ENCODE measurements at places on chromosomes 2 and 18.
A peak's percentile ranks its signal among the peaks of the same experiment; 100 is the strongest.

GRCh38 chr2:174535083-174535482, 48.3 kb upstream of the GPR155 start:
- no peak for DNase-seq

- no peak for DNase-seq
Observed at GRCh38 chr18:5250603-5251002, 44.9 kb downstream of the ZBTB14 start.

GRCh38 chr2:232982926-232983668, 30.0 kb downstream of the NGEF start:
- DNase-seq = no peak

- DNase-seq = no peak
Observed at GRCh38 chr2:227033471-227034148, 130.4 kb downstream of the COL4A4 start.

DNA sequence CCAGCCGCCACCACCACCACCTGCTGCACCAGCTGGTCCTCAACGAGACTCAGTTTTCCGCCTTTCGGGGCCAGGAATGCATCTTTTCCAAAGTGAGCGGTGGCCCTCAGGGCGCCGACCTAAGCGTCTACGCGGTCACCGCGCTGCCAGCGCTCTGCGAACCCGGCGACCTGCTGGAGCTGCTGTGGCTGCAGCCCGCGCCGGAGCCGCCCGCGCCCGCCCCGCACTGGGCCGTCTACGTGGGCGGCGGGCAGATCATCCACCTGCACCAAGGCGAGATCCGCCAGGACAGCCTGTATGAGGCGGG, 1.6 kb downstream of the LRATD1 start:
- no peak for DNase-seq

GRCh38 chr2:128630974-128631697, 312.5 kb upstream of the HS6ST1 start:
- no peak for DNase-seq

DNA sequence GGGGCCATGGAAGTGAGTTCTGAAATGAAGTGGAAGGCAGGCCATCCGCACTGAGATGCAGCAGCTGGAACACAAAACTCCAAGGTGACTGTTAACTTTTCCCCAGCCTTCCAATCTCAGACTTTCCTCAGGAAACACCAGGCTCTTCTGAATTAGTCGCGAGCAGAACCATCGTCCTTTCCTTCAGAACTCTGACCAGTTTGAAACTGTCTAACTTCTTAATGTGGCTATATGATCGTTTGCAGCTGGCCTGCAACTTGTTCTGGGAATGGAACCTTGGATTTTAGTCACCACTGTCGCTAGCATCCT, 620 bp upstream of the RPL37A start:
- DNase-seq = no peak

DNA sequence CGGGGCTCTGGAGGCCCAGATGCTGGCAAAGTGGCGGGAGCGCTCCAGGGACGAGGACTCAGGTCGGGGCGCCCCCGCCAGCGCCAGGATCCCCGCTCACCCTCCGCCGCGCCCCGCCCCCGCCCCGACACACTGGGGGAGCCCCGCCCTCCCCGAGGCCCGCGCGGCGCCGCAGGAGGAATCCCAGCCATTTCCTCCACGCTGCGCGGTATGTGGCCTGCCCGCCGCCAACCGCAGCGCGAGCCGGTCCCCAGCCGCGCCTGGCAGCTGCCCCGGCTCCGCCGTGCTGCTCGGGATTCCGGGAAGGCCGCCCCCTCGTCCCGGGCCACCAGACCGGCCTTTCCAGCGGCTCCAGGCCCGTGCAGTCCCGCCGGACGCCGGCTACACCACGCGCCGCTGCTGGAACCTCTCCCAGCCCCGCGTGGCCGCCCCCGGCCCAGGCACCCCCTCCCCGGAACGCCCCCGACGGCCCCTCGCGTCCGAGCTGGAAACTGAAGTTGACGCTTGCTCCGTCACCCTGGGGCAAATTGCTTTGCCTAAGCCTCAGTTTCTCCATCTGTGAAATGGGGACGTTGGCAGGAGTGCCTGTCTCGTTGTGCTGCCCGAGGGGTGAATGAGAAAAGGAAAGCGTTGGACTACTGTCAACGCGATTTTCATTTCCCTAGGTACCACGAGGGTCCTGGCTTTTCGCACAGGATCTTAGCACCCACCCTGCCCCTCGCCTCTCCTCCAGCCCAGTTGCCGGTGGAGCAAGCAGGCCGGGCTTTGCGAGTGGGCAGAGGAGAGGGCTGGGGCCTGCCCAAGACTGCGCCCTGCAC, 53.6 kb downstream of the PKDCC start:
- no peak for DNase-seq

DNA sequence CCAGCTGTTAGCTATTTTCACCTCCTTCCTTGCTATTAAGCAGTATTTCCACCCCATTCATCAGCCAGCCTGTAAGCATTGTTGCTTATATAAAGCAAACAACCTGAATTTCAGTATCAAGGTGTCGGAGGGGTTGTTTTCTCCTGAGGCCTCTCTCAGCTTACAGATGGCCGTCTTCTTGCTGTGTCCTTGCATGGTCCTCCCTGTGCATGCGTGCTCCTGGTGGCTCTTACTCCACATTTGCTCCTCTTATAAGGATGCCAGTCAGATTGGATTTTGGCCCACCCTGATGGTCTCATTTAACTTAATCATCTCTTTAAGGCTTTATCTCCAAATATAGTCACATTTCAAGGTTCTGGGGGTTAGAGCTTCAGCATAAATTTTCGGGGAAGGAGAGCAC, 2.6 kb downstream of the MAIP1 start:
- no peak for DNase-seq

- no peak for DNase-seq
Observed at GRCh38 chr2:136086253-136087016, 31.5 kb downstream of the CXCR4 start.

DNA sequence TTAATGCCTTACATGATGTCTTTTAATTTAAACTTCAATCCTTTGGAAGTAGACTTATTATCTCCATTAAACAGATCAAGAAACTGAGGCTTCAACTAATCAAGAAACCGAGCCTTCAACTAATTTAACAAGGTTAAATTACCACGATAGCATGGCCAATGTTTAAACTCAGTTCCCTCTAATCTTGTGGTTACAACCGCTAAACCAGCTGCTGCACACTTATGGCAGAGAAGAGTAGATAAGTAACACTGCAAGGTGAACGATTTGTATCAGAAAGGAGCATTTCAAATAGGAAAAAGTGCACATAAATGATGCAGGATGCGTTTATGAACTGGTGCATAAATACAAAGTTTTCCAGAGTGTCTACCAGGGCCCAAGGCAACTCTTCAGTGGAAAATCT, 144.6 kb upstream of the CAVIN2 start:
- no peak for DNase-seq

DNA sequence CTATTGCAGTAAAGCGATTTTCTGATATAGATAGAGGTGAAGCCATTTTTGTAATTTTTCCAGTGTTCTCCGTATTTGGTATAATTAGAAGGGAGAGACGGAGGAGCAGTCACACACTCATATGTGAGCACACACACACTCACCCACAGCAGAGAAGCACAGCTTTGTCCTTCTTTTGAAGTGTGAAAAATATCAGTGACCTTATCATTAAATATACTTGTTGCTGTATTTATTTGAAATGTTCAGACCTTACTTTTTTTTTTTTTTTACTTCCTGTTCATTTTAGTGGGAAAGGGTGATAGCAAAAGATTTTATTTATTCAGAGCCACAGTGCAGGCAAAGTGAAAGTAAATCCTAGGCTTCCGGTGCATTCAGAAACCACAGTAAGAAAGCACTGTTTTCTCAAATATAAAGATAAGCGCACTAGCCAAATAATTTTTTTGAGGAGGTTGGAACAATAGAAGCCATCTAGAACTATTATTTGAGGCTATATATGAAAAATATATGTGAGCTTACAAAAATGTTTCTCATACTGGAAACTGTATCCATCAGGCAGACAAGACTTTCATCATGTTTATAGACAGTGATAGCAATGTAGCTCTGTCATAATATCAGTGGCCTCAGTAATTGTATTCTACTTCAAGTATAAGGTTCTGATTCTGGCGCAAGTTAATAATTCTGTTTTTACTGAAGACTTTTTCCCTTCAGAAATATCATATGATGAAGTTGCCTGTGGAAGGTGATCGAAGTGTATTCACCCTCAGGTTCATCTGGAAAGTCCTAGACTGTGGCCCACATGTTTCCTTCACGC, 37.2 kb downstream of the TSHZ1 start:
- peak; percentile 30 for DNase-seq

DNA sequence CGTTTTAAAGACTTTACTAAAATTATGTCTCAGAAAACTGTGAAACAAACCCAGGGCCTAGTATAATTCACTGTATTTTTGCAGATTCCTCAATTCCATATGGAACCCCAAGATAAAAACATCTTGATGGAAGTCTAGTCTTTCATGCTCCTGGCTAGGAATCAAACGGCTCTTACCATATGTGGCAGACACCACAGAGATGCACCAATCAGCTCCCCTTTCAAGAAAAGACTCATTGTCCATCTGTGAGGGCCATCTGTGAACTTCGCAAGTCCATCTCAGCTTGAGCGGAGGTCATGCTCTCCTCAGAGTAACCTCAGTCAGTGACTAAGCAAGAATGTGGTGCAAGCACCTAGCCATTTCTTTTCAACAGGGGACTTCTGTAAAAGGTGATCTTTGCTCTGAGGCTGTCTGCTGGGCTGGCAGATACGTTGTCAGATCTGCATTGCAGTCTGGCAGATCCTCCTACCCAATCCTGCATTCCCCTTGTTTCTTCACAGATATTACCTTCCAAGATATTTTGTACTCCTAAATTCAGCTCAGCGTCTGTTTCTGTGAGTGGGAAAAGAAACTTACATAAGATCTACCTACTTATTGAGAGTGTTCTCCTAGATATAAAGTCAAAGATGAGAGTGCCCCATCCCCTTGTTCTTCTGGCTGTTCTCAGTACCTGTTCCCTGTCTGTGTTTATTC, 419.3 kb downstream of the SPAG16 start:
- DNase-seq = no peak

DNA sequence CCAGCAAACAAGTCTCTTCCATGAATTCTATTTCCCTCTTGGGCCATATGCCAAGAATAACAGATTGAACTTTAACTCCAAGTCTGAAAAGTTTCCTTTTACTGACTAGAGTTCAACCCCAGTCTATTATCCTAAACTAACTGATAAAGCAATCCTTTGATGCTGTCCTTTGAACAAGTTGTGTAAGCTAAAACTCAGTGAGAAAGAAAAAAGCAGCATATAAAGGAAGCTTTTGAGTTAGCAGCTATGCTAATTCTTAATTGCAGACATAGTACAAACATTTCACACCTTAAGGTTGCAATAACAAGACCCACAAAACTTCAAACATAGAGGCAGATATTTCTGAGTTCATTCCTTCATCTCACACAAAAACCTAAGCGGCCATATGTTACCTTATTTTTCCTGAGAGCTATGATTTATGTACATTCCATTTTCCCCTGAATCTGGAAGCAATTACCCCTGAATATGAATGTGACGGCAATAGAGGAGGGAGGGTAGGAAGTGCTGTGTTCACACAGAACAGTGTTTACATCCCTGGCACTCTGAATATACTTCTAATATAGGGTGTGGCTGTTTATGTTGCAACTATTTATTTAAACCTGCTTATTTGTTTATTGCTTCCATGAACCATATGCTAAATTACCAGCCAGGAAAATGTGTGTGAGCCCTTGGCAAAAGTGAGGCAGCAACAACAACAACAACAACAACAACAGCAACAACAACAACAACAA, 180.6 kb downstream of the IRS1 start:
- no peak for DNase-seq

DNA sequence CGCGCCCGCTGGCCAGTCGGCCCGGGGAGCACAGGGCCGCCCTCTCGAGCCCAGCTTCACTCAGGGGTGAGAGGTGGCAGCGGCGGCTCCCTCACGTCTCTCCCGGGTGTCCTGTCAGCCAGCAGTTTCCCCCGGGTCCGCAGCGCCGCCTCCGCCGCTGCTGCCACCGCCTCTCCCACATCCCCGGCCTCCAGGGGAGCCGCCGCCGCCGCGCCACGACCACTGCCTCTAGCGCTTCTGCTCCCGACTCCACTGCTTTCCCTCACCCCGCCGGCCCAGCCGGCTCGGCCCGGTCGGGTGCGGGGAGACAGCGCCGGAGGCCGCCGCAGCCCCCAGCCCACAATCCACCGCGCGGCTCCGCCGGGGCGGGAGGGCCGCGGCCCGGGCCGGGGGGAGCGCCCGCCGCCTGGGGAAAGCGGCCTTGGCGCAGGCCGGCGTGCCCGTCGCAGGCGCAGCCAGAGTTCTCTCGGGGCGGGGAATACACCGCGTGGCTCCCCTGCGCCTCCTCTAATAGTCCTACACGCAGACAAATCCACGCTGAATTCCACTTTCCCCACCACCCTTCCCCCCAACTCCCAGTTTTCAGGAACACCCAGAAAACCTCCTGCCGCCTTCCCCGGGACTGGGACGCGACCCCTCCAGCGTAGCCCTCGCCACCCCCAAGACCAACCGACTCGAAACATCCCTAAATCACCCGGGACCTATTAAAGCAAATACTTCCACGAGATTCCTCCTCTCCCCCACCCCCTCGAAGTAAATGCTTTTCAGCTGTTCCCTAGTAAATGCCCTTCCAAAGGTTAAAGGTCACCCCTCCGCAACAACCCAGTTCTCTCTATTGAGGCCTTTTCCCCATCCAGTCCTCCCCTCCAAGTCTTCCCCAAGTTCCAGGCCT, at the start of gene VPS54:
TSS of gene VPS54 (minus strand) at position 346 of the 892 bp plus-strand sequence. CDS start 35,429 bp downstream, outside the sequence.
- no peak for DNase-seq

- DNase-seq = no peak
Observed at GRCh38 chr2:67671464-67672450, 274.6 kb downstream of the ETAA1 start.

GRCh38 chr2:225164401-225165050, 122.3 kb upstream of the DOCK10 start:
- DNase-seq = no peak

DNA sequence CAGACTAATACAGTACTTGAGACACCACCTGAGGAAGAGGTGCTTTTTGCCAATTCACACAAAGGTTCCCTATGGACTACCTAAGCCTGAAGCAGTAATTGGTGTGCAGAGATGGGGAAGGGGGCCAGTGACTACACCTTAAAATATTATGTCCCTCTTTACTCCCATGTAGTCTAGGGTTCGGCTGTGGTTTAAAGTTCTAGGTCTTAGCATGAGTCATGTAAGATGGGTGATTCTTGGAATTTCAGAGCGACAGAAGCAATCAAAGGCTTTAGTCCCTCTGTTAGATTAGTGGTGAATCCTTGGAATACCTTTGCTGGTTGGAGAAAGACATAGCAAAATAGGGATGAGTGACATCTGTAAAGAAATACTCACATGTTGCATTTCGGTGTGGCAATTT, 14.3 kb upstream of the CCDC85A start:
- DNase-seq = no peak
